Heart right ventricle (tissue), 16 donors: ENCODE measurements at places on chromosomes 2 and 18. TPM values are rescaled to one million over a fixed set of nuclear protein-coding genes. Genes with fewer than 3 reads are reported as not detected.

GRCh38 chr2:232318169-232318855 lies 60.2 kb upstream of the ALPP start:
- no peak for DNase-seq

The LOXHD1 gene
- 1.6 TPM for total RNA-seq

The RAB17 gene
- total RNA-seq = 1.9 TPM

- no peak for DNase-seq
Observed at GRCh38 chr2:109344270-109344805, 215.3 kb downstream of the SH3RF3 start.

The RALBP1 gene
- total RNA-seq = 43.2 TPM
